ENCODE measurements at places on chromosomes 2 and 18. TPM values are rescaled to one million over a fixed set of nuclear protein-coding genes. Genes with fewer than 3 reads are reported as not detected.

- H3K4me3 ChIP-seq = no peak overlapping the region
- no peaks in the 10 kb centered on the region for H3K36me3 ChIP-seq
- no peak overlapping the region for H3K27ac ChIP-seq
- H3K4me1 ChIP-seq = peaks cover 5% of the 10 kb centered on the region
Observed at GRCh38 chr18:55762424-55762823, 174.4 kb upstream of the TCF4 start.

Gene TLX2
- not detected for total RNA-seq

Gene SULT1C4
- total RNA-seq = 1.0 TPM

GRCh38 chr2:54578648-54579045, 122.5 kb downstream of the SPTBN1 start:
- no peak overlapping the region for H3K4me3 ChIP-seq
- no peak for DNase-seq
- no peaks in the 10 kb centered on the region for H3K27me3 ChIP-seq
- H3K4me1 ChIP-seq = peaks cover 53% of the 10 kb centered on the region
- no peak overlapping the region for H3K27ac ChIP-seq
- no peaks in the 10 kb centered on the region for H3K36me3 ChIP-seq

DNA sequence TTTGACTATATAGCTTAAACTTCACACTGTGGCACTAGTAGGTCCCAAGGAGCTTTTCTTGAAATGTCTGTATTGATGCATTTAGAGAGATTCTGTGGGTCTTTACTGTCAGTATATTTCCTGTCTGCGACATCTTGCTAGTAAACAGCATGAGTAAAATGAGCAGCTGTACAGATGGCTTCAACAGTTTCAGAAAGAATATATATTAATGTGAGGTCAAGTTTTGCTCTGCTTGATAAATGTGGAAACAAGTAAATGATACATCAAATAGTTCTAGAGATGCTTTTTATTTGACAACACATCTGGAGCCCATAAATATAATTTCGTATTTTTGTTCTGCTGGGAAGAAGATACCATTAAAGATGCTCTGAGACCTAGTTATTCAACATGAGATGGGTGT, 310.9 kb upstream of the COL3A1 start:
- no peaks in the 10 kb centered on the region for H3K27me3 ChIP-seq
- no peaks in the 10 kb centered on the region for H3K4me1 ChIP-seq
- no peak overlapping the region for H3K27ac ChIP-seq

- H3K27ac ChIP-seq = no peak overlapping the region
- DNase-seq = no peak
- H3K4me3 ChIP-seq = no peak overlapping the region
Observed at GRCh38 chr18:72738136-72738535, 129.7 kb downstream of the NETO1 start.

DNA sequence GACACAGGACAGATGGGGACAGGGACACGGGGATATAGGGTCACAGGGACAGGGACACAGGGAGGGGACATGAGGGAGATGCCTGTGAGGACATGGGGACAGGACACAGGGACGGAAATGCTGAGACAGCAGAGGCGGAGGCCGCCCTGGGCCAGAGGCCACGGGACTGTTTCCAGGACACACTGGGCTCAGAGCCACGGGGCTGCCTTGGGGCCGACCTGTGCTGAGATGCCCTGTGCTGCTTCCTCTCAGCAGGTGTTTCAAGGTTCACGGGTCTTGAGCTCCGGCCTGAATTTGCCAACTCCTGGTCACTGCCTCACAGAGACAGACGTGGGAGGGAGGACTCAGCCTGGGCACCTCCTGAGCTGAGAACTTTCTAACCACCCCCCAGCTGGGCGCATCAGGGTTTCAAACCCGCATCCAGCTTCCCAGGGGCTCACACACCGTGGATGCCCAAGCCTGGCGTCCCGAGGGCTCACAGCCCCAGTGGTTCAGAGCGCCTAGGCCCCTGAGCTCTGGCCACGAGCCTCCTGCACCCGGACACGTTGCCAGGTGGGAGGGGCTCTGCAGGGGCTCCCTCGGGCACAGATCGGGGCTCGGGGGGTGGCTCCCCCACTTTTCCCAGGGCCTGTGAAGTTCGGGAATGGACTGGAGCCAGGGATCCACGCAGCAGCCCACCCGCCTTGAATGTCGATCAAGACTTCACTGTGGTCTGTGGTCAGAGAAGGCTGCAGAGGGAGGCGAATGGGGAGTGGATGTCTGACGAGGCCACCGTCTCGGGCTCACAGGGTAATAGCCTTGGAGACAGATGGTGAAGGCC, 64.1 kb downstream of the SLC66A2 start:
- no peaks in the 10 kb centered on the region for H3K36me3 ChIP-seq
- no peak for DNase-seq
- H3K4me3 ChIP-seq = no peak overlapping the region
- peaks cover 3% of the 10 kb centered on the region for H3K27me3 ChIP-seq
- H3K27ac ChIP-seq = no peak overlapping the region

GRCh38 chr2:32095671-32096070, 32.3 kb downstream of the SPAST start:
- no peaks in the 10 kb centered on the region for H3K36me3 ChIP-seq
- H3K4me3 ChIP-seq = no peak overlapping the region
- H3K4me1 ChIP-seq = no peaks in the 10 kb centered on the region
- no peak for DNase-seq
- H3K27me3 ChIP-seq = no peaks in the 10 kb centered on the region

GRCh38 chr18:5918205-5918858, 23.0 kb upstream of the TMEM200C start:
- H3K27me3 ChIP-seq = peaks cover 5% of the 10 kb centered on the region
- no peaks in the 10 kb centered on the region for H3K36me3 ChIP-seq
- H3K4me3 ChIP-seq = no peak overlapping the region

Gene SKOR2
- total RNA-seq = not detected

Measured in psoas muscle (tissue), 8 donors.